Activated CD4-positive, alpha-beta T cell treated with anti-CD3 and anti-CD28 coated beads, Interleukin-2, amount 10 ng/mL, durations not matched to agents 24 days and 14 days (primary cell): ENCODE measurements at places on chromosomes 5 and 9.

DNA sequence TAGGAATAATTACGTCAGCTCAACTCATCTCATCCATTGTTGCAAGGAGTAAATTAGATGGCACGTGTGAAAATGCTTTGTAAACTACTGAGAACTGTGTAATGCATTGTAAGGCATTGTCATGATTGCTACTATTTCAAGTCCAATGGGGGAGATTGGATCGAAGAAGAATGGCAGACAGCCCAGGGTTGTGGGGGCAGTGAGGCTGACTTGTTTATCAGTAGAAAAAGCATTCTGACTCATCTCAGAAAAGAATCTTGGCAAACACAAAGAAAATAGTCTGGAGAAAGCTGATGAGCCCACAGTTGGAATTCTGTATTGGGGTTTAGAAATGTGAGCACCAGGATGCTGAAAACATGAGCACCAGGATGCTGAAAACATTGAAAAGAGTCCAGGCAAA is 28.0 kb upstream of the DAP start:
- no peaks in the 10 kb centered on the region for H3K4me1 ChIP-seq
- H3K4me3 ChIP-seq: no peak overlapping the region
- no peaks in the 10 kb centered on the region for H3K27me3 ChIP-seq
- H3K36me3 ChIP-seq: no peaks in the 10 kb centered on the region

- no peak overlapping the region for H3K4me3 ChIP-seq
- no peaks in the 10 kb centered on the region for H3K27me3 ChIP-seq
- no peak for DNase-seq
Observed at GRCh38 chr5:92544036-92544435, 1037.0 kb downstream of the NR2F1-AS1 start.

DNA sequence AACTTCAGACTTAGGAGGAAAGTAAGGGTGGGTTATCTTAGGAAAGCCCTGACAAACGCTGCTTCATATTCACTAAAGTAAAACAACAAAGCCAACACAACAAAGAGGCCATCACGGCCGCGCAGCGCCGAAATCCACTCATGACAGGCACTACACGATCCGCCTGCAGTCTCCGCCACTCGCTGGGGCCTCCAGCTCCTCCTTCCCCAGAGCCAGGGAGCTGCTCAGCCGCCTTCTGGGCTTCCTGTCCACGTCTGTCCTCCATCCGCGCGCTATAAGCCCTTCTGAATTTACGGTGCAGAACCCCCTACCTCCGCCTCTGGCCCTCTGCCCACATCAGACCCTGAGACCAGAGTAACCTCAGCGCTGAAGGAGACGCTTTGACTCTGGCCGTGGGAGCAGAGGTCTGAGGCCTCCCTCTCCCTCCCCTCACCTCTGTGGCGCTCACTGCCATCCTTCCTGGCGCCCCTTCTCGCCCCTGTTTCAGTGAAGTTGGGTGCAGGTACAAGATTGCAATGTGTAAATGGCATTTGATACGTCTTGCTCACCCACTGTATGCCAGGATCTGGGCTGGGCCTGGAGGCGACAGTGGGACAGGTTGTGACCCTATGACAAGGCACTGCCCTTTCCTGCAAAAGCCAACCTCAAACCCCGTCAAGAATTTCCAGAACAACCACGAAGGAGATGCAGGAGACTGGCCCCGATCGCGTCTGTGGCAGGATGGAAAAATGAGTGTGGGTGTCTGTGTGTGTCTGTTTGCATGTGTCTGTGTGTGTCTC is 74.9 kb upstream of the PHYKPL start:
- no peak for DNase-seq
- H3K4me1 ChIP-seq: no peaks in the 10 kb centered on the region
- no peaks in the 10 kb centered on the region for H3K36me3 ChIP-seq
- H3K27ac ChIP-seq: no peak overlapping the region
- H3K4me3 ChIP-seq: no peak overlapping the region

DNA sequence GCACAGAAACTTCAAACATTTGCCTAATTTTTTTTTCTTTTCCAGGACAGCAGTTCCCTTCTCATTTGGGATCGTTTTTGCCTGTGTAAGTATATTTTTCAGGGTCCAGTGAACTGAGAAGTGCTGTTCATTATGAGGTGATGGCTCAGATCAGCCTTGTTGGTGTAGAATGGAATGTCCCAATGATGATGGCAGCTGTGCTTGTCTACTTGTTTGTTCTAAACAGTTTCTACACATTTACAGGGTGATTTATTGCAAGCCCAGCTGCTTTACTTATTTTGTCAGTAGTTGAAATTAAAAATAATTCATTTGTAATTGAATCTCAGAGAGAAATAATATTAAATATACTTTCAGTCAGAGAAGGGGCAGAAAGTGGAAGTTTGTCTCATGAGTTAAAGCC is 337.6 kb upstream of the SEMA6A start:
- no peak overlapping the region for H3K4me3 ChIP-seq
- DNase-seq: no peak
- H3K27me3 ChIP-seq: no peaks in the 10 kb centered on the region
- H3K4me1 ChIP-seq: no peaks in the 10 kb centered on the region
- no peak overlapping the region for H3K27ac ChIP-seq

DNA sequence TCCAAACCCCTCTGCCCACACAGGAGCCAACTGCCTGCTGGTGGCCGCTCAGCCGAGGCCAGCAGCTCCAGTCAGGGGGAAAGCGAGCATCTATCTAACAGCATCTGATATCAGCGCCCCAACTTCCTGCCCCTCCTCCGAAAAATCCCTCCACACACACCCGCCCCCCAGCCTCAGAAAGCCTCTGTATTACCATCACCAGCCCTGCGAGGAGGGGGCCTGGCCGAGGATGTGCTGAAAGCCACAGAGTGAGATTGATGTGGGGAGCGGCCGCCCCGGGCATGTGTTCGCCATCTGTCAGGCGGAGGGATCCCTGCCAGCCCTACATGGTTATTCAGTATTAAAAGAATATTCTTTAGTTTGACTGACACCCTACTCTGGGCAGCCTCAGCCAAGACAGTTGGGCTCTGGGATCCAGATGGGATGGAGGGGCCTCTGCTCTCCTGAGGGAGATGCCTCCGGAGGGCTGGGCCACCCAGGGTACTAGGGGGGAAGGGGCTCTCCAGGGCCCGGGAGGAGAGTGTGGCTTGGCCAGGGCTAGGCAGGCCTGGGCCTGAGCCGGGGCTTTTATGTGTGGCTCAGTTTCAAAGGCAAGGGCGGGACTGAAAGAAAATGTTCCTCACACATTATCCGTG is 98.0 kb downstream of the HSD17B3 start:
- no peak overlapping the region for H3K4me3 ChIP-seq
- no peaks in the 10 kb centered on the region for H3K36me3 ChIP-seq
- DNase-seq: no peak
- peaks cover 6% of the 10 kb centered on the region for H3K27me3 ChIP-seq

DNA sequence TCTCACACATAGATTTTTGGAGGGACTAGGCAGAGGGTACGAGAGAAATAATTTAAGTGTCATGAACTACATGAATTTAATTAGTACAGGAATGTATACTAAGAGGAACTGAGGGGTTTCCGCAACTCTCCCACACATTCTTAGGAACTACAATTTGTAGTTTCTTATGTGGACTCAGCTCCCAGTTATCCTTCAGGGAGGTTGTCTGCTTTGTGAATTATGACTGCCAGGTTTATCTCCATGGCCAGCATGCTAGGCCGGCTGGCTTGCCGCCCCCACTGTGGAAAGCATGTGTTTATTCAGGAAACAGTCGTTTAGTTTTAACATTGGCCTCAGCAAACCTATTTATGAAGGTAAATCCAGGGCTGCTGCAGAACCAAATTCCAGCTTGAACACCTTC is 415.0 kb downstream of the KCTD16 start:
- H3K27ac ChIP-seq: no peak overlapping the region
- no peak for DNase-seq
- no peaks in the 10 kb centered on the region for H3K4me1 ChIP-seq
- H3K27me3 ChIP-seq: no peaks in the 10 kb centered on the region
- no peak overlapping the region for H3K4me3 ChIP-seq

- no peak overlapping the region for H3K4me3 ChIP-seq
- H3K27ac ChIP-seq: no peak overlapping the region
- peaks cover 32% of the 10 kb centered on the region for H3K27me3 ChIP-seq
- no peaks in the 10 kb centered on the region for H3K36me3 ChIP-seq
Observed at GRCh38 chr5:42940853-42941252, 99.3 kb downstream of the ANXA2R start.
